NCI-H187 treated with DMSO at 0.1 percent for 48 hours (cell line): ENCODE measurements at places on chromosomes 2 and 18.

GRCh38 chr2:46803911-46804670, 111.5 kb downstream of the MCFD2 start:
- DNase-seq, result no peak

DNA sequence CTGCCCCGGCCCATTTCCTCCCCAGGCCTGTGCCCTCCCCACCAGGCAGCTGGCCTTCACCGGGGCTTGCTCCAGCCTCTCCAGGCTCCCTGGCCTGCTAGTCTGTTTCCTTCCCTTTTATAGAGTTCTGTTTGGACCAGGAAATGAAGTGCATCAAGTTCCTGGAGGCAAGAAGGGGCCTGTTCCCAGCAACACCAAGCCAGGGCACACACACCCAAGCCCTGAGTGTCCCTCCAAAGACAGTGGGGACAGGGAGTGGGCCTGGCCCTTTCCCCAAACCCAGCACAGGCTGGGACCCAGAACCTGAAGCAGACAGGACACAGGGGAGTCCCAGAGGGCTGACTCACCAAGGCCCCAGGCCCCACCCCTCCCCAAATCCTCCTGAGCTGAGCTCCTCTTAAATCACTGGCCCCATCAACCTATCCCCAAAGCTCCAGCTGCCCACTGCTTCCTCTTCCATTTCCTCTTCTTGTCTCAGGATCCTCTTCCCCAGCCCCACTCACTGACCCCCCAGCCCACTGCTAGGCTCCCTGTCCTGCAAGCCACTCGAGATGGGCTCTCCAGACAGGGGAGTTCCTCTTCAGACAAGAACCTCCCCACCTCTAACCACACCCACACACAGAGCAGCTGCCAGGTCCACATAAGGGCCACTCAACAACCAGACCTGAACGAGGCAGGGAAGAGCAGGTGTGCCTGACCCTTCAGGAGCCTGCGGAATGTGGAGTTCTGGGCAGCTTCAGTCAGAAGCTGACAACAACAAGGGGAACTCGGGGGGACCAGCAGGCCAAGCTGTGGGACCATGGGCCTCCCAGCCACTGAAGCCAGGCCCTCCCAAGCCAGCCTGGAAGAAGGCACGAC, 74.2 kb downstream of the TNS1 start:
- no peak for DNase-seq

DNA sequence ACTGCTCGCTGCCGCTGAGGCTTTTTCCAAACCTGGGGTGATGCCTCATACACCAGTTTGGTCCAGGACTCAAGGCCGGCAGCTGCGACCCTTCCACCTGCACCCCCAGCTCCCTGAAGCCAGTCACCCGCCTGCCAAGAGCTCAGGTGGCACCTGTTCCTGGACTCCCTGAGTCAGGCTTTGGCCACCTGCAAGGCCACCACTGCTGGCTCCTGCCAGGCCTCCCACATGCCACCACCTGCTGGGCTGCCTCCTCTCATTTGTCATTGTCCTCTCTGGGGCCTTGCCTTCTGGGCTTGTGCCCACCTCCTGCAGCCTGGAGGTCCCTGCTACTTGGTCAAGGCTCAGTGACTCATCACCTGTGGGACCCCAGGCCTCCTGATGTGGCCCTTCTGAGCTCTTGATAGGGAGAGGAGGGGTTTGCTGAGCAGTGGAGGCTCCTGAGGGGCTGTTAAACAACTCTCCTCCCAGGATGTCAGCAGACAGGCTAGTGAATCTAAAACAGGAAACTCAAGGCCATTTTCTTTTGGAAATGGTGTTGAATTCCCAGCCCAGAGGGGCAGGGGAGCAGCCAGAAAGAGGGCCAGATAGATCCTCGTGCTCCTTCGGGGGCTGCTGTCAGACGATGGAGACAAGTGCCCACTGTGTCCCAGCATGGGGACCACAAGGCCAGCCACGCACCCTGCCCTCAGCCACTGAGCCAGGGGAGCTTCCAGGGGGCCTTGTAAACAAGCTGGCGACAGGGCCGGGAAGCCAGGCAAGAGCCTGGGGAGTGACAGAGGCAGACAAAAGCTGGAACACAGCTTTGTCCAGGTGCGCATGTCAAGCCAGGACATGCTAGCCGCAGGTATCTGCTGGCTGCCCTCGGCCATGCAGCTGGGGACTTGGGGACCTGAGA, 416.8 kb downstream of the LRATD1 start:
- no peak for DNase-seq

DNA sequence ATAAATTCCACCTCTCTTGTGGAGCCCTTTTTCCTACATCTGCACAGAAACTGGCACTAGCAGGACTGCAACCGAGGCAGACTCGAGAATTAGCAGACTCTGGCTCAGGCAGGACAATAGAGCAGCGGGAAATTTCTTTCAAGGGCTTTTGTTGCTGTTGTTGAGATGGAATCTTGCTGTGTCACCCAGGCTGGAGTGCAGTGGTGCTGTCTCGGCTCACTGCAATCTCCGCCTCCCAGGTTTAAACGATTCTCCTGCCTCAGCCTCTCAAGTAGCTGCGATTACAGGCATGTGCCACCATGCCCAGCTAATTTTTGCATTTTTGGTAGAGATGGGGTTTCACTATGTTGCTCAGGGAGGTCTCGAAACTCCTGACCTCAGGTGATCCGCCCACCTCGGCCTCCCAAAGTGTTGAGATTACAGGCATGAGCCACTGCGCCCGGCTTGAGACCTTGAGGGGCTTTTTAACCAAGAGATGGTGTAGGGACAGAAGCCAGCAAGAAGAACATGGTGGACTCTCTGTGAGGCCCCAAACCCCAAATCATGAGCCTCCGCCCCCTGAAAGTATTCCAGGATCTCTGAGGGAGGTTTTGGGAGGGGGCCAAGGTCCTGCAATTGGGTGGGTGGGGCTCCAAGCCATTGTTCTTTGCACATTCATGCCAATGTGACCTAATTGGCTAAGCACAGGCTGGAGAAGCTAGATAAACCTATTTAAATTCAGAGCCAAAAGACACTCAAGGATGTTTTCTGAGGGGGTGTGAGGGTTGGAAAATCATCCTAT, 68.4 kb upstream of the MSH2 start:
- DNase-seq, result peak; percentile 90

DNA sequence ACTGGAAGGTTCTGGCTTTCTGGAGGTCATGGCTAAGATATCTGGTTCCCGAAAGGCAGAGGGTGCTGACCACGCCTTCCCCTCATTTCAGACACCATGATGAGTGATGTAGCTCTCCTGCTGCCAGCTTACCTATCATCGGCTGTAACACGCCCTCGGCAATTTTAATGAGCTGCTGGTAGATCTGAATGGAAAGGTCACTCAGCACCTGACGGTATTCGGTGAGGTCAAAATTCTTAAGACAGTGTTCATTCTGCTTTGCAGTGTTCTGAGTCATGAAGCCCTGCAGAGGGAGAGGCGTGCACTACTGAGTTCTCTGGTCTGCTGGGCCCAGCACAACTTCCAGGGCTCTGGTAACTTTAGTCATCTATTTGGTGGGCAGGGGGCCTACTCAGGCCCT, 25.7 kb upstream of the ACAA2 start:
- no peak for DNase-seq

DNA sequence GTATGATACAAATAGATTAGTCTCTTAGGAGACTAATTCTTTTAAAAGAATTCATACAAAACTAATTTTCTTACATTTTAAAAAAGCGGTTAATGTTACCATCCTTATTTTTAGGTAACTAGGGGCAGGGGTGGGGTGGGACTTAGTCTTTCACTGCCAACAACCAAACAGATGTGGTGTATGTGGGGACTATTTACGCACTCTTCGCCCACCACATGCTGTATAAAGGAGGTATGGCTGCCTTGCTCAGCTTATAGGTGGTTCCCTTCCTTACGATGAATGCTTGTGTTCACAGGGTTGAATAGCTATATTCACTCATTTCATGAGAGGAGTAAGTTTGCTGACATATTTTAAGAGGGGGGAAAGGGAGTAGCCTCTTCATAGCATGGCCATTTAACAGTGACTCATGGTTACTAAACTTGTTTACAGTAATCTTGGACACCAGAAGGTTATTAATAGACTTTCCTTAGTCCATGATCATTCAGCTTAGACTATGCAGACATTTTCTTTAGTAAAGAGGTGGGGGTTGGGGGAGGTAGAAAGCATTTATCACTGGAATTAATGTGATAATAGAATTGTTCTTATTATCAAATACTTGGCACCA, 61.8 kb downstream of the CAB39 start:
- DNase-seq, result no peak

DNA sequence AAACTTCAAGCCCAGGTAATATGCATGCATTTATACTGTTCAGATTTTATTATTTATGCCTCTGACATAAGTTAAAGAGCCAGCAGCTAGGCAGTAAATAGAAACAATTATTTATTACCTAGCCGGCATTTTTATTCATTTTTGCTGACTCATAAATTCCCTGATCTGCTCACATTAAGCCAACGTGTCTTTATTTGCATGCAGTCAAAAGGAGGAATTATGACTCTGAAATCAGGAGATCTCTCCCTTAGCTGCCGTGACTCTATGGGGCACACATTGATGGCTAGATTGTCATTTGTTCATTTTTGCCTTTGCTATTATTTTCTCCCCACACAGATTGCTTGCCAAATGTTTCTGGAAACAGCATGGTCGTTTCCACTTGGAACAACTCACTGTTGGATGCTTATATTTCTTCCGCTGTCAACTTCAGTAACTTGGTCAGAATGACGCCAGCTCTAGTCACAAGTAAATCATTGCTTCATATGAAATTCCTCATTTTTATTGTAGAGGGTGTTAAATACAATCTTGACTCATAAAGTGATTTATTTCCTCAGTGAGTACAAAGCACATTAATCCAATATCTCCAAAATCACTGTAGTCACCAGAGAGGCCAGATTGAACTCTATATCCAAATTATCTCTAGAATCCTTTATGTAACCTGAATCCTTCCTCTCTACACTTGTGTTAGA, 15.9 kb upstream of the ZBTB14 start:
- DNase-seq, result no peak

DNA sequence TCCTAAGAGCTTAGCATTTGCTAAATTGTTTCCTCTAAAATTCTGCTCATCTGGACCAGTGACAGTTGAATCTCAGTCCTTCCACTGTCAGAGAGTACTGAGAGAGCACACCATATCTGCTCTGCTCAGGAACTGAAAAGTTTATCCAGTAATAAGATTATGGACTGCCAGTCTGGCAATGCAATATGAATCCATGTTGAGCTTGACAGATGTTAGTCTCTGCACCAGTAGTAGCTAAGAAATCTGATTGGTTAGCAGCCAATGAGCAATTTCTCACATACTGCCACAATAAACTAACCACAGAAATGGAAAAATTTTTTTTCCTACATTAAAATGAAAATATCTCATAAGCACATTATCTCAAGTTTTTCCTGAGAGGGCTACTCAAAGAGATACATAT, 2.3 kb downstream of the PRKD3 start:
- DNase-seq, result no peak

DNA sequence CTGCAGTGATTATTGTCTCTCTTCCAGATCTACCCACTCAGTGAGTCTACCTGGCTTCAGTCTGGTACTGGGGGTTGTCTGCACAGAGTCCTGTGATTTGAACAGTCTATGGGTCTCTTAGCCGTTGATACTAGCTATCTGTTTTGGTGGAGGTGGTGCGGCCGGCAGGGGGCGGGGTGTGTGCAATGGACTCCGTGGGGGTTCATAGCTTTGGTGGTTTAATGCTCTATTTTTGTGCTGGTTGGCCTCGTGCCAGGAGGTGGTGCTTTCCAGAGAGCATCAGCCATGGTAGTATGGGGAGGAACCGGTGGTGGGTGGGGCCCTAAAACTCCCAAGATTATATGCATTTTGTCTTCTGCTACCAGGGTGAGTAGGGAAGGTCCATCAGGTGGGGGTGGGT, 1120.1 kb upstream of the FAM98A start:
- no peak for DNase-seq

GRCh38 chr18:13217971-13218367, 591 bp upstream of the LDLRAD4 start:
- no peak for DNase-seq
